Stimulated activated CD4-positive, alpha-beta T cell treated with anti-CD3 and anti-CD28 coated beads, Interleukin-4, amount 100 ng/mL, for 48 hours (primary cell): ENCODE measurements at places on chromosomes 3 and 15.

GRCh38 chr3:141273700-141274410, 42.2 kb downstream of the PXYLP1 start:
- no peak for DNase-seq

GRCh38 chr3:110624576-110624975, 447.0 kb upstream of the NECTIN3 start:
- no peak for DNase-seq

DNA sequence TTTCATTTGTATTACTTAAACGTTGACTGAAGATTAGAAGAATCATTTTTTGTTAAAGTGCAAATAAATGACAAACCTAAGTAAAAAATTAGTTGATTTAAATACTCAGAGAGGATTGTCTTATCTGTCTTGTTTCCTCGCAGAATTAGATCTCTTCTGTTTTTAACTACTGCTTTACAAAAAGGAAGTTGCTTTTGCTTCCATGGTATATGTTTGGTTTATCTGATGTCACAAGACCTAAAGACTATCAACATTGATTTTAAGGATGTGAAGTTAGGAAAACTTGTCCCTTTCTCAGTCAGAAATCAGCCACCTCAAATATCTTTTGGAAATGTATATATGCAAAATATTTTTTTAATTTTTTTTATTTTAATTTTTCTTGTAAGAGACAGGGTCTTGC, 28.7 kb downstream of the GPR171 start:
- DNase-seq, result no peak

DNA sequence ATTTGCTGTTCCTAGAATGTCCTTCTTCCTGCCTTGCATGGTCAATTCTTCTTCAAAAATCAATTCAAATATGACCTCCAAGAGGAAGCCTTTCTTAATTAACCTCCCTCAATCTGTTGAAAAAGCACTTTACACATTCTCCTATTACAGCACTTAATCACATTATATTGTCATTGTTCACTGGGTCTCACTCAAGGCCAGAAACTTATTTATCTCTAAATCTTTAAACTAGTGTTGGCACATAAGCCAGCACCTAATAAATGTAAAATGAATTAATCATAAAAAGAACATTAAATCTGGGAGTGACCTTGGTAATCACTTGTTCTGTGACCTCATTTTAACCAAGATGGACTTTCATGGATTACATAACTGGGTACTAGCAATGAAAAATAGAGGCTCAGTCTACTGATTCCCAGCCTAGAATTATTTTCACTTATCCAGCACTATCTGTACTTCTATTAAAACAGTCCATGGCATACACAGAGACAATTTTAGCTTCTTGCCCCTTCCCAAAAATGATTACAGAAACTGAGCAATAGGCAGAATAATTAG, 22.1 kb downstream of the MSL2 start:
- DNase-seq, result no peak

- DNase-seq, result no peak
These were observed 1034.4 kb downstream of the IGSF11 start for GRCh38 chr3:118000219-118000618.

GRCh38 chr3:50971487-50971924, 296.8 kb downstream of the DOCK3 start:
- DNase-seq, result peak; percentile 23

- no peak for DNase-seq
These were observed 7.1 kb downstream of the THRB start for GRCh38 chr3:24487325-24488262.

DNA sequence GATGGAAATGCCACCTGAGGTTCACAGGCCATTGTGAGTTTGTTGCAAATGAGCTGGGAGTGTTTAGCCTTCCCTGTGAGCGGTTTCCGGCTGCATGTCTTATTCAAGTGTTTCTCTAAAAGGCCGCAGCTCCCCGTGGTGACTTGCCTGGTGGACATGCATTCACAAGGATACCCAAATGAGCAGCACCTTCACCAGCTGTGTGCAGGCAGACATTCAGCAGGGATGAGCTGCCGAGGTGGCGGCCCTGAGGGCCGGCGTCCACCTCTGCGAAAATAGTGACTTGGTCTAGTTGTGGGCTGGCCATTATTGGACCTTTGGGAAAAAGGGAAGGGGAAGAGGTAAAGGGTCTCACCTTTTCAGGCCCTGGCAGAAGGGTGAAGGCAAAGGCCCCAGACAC, 23.4 kb downstream of the SPSB4 start:
- DNase-seq, result no peak

DNA sequence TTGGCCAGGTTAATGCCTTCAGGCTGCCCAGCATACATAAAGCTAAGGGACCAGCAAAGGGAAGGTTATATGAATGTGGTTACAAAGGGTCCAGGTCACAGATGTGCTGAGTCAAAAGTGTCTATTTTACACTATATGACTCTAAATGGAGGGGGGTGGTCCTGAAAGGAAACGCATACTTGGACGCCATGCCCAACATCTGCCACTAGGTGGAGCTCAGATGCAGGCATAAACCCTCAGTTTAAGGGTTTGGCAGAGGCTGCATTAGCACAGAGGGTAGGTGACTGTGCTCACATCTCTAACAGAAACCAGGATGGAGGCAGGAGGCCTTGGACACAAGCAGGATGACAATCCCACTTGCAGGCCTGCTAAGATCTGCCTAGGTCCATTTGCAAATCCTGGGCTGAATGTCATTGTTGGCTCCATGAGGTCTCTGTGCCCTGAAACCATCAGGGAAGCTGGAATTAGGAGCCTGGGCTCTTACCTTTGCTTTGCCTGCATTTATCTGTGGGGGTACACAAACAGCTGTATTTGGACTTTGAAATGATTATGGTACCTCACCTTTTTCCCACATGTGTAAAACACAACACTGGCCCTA, 55.8 kb downstream of the ZNF621 start:
- peak; percentile 53 for DNase-seq

DNA sequence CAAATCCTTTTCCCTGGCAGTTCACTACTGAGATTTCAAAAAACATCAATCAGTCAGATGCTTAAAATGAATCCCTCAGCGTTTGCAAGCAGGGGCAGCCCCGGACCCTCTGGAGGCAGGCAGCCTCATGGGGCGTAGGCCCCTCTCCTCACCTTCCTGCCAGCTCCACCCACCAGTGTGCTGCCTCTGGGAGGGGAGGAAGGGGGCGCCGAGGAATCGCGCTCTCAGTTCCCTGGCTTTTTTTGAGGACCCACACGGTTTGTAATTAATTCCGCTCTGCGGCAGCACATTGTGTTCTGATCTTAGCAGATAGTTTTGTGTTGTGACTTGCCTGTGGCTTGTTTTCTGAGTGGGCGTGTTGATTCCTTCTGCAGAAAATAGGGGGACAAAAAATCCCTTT, 159.9 kb downstream of the KLF13 start:
- no peak for DNase-seq

GRCh38 chr15:81400640-81401236, 26.7 kb upstream of the TMC3 start:
- DNase-seq, result no peak

- DNase-seq, result no peak
These were observed 205.4 kb downstream of the GREM1 start for GRCh38 chr15:32923176-32923575.
